ENCODE measurements at places on chromosomes 2 and 18.

- DNase-seq: no peak
Measured at GRCh38 chr2:69668598-69668997, 25.1 kb upstream of the AAK1 start.

DNA sequence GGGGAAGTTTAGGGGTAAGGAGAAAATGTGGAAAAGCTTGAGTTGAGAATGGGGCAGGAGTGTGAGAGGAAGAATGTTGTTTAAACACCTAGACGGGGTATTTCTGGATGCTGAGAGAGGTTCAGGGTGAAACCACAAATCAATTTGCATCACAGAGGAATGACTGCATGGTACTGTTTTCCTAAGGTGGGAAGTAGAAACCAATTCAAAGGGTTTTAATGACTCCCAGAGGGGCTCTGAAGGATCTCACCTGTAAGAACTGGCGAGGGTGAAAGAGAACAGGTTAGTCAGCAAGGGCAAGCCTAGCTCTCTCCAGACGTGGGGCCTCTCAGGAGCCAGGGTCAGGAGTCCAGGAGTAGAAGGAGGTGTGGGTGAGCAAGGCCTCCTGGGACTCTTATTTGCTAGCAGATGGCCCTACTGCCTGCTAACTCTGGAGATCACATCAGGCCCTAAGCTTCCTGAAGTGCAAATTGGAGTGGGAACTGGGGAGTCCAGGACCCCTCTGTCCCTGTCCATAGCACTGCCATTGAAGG, 133.0 kb upstream of the CELF4 start:
- DNase-seq: no peak

DNA sequence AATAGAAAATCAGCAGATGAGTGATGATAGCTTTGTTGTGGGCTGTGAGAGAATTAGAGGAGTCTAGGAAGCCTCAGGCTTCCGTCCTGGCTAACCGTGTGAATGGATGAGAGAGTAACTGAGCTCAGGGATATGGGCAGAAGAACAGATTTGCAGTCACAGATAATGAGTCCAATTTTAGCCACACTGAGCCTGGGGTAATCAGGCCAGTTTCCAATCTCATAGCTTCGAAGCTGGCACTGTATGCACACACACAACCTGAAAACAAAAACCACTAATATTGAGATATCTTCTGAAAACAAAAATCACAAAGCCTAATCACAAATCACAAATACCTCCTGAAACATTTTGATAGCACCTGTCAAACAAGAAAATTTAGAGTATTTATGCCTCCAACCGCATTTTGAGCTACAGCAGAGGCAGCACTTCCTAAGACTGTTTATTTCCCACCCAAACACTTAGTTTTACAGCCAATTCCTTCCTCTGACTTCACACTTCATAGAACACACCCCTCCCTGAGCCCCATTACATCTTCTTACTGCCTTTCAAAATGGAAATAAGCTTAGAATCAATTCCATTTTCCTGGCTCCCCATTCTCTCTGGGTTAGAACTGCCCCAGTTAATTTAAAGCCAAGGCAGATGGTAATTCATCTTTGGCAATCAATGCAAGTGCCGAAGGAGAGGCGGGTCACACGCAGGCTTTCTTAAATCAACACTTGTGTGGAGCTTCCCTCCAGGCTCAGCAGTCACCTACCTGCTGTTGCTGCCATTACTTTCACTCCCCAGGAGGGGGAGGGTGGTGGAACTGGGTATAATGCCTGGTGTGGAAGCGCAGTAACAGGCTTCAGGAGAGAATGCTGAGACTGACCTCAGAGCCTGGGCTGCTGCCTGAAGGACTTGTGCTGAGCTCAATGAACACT, 18.9 kb downstream of the TTR start:
- DNase-seq: no peak

DNA sequence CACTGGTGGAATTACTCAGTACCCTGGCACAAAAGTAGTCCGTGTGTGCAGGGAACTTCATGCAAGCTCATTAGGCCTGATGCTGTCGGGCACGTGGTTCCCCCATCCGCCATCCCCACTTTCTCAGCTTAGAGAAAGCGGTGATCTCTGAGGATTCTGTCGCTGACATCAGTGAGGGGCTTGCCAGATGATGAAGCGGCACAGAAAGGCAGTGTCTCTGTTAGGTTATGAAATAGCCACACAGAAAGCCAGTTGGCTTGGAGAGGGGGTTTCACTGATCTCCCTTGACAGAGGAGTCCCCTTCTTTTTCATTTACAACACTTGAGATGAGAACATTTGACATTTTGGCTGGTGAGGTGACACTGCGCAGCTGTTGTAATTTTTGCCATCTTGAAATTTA, 179.7 kb downstream of the FAM210A start:
- no peak for DNase-seq

- no peak for DNase-seq
Measured at GRCh38 chr2:20171445-20171977, 53.4 kb downstream of the SDC1 start.

GRCh38 chr2:42133771-42134195, 35.4 kb upstream of the EML4 start:
- DNase-seq: no peak

DNA sequence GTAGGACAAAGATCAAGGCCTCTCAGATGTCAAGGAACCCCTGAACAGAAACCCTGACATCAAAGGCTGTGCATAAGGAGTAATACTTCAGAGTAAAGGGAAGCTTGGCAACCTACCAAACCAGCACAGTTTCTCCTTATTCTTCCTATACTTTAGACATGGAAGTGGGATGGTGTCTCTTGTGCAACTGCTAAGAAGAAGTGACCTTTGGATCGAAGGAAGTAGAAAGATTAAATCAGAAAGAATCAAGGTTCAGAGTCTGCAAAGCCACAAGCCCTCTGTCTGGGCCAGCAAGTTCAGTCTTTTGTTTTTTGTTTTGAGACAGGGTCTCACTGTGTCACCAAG, 66.2 kb upstream of the SLC39A10 start:
- DNase-seq: no peak

DNA sequence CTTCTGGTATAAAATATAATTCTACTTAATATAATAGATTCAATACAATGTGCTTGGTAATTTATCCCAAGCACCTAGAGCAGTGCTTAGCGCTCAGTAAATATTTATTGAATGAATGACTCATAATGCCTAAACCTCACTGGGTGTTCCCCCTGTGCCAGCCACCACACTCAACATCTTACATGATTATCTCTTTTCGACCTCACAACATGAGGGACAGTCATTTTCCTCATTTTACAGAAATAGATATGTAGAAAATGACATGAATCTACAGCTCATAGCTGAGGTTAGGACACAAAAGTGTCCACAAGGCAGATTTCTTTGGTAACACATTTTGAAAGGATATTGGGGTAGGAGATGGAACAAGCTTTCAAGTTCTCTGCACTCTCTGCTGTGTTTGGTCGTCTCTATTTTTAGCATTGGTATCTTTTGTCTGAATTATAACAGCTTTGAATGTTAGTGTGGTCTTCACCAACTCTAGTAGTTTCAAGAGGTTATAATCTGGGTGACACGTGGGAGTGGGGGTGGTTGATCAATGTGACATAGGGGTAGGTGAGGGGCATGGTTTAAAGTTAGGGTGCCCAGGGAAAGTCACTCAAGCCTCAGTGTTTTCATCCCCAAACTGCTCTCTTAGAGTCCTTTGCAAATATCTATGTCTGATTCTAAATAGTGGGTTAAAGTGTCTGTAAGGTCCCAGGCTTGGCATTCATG, 9.8 kb downstream of the MYOM1 start:
- DNase-seq: no peak

GRCh38 chr2:119290859-119291587, 67.4 kb downstream of the STEAP3 start:
- peak; percentile 45 for DNase-seq

- DNase-seq: no peak
Measured at GRCh38 chr2:197383825-197384224, 51.0 kb downstream of the SF3B1 start.

- DNase-seq: no peak
Measured at GRCh38 chr2:194883711-194884110, 773.3 kb upstream of the SLC39A10 start.

GRCh38 chr18:22044474-22045220, 124.7 kb upstream of the GATA6 start:
- no peak for DNase-seq

DNA sequence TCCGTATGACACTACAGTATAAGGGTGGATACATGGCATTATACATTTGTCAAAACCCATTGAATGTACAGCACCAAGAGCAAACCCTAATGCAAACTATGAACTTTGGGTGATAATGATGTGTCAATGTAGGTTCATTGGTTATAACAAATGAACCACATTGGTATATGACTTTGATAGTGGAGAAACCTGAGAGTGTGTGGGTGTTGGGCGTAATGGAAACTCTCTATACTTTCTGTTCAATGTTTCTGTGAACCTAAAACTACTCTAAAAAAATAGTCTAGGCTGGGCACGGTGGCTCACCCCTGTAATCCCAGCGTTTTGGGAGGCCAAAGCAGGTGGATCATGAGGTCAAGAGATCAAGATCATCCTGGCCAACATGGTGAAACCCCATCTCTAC, 6.5 kb upstream of the ACTG2 start:
- no peak for DNase-seq

DNA sequence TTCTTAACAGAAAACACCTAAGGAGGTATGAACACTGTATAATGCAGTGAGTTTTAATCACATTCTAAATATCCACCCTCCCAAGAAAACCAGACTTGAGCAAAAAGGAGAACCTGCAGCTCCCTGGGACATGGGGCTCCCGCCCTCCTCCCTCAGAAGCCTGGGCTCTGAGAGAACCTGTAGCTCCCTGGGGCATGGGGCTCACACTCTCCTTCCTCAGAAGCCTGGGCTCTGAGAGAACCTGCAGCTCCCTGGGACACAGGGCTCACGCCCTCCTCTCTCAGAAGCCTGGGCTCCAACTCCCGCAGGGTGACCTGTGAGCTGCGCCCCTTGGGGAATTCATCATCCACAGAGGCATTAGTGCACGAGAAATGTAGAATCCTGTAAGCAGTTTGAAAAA, 222.9 kb downstream of the SNTG2 start:
- DNase-seq: no peak

GRCh38 chr2:103738606-103739005, 976.8 kb downstream of the TMEM182 start:
- DNase-seq: no peak

DNA sequence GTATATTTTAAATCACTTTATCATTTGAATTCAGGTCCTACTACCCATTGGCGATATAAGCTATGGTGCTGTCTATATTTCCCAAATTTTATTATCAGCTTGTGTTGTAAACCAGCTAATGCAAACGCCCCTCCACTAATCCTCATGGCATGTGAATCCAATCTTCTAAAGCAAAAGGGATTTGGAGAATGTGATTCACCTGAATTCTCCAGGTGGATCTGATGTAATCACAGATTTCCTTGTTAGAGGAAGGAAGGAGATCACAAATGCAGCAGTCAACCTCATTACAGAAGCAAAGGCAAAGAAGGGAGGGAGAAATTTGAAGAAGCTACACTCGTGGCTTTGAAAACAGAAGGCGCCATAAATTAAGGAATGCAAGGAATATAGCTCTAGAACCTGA, 431.1 kb upstream of the CDH19 start:
- DNase-seq: no peak

- DNase-seq: no peak
Measured at GRCh38 chr2:240972636-240973521, 25.5 kb upstream of the SNED1 start.

GRCh38 chr2:2547451-2547850, 216.4 kb upstream of the MYT1L start:
- DNase-seq: no peak

- DNase-seq: no peak
Measured at GRCh38 chr2:234816056-234816455, 135.8 kb upstream of the SH3BP4 start.

GRCh38 chr2:44772669-44773378, 168.7 kb upstream of the SIX3 start:
- DNase-seq: no peak

GRCh38 chr2:186098821-186099220, 360.2 kb downstream of the FSIP2 start:
- DNase-seq: no peak

- DNase-seq: no peak
Measured at GRCh38 chr2:118065921-118066511, 22.3 kb upstream of the INSIG2 start.

DNA sequence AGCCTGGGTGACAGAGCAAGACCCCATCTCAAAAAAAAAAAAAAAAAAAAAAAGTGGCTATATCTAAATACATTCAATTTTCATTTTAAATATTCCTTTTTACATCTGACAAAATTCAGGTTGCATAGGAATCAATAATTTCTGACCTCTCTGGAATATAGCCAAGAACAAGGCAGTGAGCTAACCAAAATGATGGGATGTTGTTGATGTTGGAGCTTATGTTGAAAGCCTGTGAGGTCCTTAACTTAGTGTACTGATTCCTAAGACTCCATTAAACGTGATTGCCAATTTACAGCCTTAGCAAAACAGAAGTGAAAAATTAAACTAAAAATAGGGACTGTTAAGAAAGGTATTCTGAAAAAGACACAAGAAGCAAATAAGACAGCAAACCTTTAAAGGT, 109.6 kb downstream of the MEP1B start:
- DNase-seq: no peak

DNA sequence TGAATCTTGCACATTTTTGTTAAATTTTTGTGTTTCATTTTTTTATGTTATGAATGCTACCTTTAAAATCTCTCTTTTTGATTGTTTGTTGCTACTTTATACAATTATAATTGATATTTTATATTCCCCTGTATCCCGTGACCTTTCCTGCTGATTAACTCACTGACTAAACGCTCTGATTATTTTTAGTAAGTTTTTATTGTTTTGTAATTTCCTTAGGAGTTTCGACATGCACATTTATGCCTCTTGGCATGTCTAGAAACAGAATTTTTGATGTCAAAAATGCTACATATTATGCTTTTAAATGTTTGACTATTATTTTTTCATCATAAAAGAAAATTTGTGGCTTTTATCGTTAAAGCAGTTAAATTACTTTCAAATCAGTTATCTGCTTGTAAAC, 1131.6 kb upstream of the TMEFF2 start:
- DNase-seq: no peak

DNA sequence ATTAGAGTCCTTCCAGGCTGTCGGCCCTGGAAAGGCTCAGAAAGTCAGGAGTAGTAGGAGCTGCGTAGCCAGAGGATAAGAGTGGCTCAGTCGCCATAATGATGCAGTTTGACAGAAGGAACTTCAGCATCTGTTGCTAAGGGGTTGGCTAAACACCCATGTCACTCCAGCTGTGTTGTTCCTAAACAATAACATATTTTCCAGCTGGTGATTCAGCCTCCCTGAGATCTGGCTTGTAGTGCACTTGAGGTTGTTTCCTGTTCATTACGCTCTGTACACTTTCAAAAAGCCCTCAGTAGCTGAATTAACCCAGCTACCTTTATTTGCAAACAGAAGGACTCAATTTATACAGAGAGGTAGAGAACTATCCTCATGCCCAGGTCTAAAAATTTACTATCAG, 39.7 kb upstream of the EPAS1 start:
- no peak for DNase-seq

Data from activated T-helper 1 cell treated with Interleukin-2 at 50 U/mL for 16 hours (primary cell).